ENCODE measurements at places on chromosomes 2 and 18. TPM values are rescaled to one million over a fixed set of nuclear protein-coding genes. Genes with fewer than 3 reads are reported as not detected.

DNA sequence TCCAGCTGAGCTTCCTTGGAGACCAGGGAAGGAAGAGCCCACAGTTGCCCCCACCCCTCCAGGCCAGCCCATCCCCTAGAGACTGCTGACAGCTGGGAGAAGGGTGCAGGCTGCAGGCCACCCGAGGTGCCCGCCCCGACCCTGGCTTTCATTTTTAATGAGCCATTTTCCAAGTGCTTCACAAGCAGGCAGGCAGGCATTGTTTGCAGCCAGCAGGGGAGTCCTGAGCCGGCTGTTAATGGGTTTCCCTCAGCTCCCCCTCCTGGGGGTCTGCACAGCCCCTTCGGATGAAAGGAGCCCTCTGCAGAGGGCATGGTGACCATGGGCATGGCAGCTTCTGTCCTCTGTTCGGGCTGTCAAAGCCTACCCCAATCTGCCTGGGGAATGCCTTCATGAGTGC, 94.5 kb downstream of the ZBTB7C start:
- peaks cover 38% of the 10 kb centered on the region for H3K4me1 ChIP-seq
- no peak for DNase-seq
- no peak overlapping the region for H3K27ac ChIP-seq
- no peaks in the 10 kb centered on the region for H3K27me3 ChIP-seq

GRCh38 chr2:128416806-128417205, 98.1 kb upstream of the HS6ST1 start:
- H3K4me3 ChIP-seq, result no peak overlapping the region
- no peak for DNase-seq
- peaks cover 10% of the 10 kb centered on the region for H3K36me3 ChIP-seq

GRCh38 chr2:88671786-88672427, 19.6 kb upstream of the RPIA start:
- H3K27ac ChIP-seq, result no peak overlapping the region
- H3K4me3 ChIP-seq, result no peak overlapping the region
- peak; percentile 3 for DNase-seq
- H3K4me1 ChIP-seq, result no peaks in the 10 kb centered on the region
- H3K27me3 ChIP-seq, result peaks cover 21% of the 10 kb centered on the region

- H3K4me1 ChIP-seq, result peaks cover 51% of the 10 kb centered on the region
- peaks cover 2% of the 10 kb centered on the region for H3K36me3 ChIP-seq
- DNase-seq, result peak; percentile 48
- peak overlapping the region; percentile 93 for H3K4me3 ChIP-seq
- peak overlapping the region; percentile 93 for H3K27ac ChIP-seq
These were observed 631 bp downstream of the GYPC start for GRCh38 chr2:126656431-126657147.

- H3K27ac ChIP-seq, result peak overlapping the region; percentile 83
- no peaks in the 10 kb centered on the region for H3K27me3 ChIP-seq
- no peak for DNase-seq
- peak overlapping the region; percentile 41 for H3K4me3 ChIP-seq
These were observed 23.4 kb upstream of the RPL31 start for GRCh38 chr2:100978582-100979191.

DNA sequence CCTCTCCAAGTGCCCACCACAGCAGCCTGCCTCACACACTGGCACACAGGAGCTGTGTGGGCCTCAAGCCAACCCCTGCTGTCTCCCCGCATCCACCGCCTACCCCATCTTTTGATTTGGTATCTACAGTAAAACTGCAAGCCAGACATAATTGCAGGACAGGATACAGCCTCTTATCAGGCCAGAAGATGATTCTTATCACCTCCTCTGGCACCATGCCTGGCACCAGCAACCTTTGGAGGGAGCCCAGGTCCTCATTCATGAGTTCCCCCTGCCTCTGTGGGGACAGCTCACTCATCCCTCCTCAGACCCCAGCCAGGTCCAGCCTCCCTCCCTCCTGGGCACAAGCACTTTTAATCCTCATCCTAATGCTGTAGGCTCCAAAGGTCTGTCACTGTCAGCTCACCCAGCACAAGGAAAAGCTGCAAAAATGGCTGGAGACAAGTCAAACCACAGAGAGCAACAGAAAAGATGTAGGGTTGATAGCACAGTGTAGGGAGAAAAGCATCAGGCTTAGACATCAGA, 9.7 kb downstream of the RAB11FIP5 start:
- peak overlapping the region; percentile 19 for H3K27ac ChIP-seq
- DNase-seq, result no peak
- no peaks in the 10 kb centered on the region for H3K27me3 ChIP-seq

DNA sequence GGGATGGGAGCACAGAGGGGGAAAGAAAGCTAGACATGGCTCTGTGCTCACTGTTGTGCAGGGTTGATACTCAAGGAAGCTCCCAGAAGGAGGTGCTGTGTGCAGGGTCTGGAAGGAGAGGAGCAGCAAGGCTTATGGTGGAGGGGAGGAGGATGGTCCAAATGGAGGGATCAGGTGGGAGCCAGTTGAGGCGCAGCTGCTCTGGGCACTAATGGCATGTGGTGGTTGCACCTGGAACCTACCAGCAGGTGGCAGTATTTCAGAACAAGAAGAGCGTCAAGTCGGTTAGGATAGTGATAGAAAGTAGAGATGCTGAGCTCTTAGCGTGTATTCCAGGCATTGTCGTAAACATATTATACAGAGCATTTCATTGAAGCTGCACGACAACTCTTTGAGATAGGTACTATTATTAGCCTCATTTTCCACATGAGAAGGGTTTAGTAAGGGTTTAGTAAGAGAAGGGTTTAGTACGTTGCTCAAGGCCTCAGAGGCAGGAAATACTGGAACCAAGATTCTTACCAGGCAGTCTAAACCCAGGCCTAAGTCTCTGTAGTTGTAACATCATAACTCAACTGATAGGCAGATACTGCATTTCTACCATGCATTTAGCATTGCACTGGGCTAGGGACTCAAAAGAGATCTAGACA, 223.7 kb downstream of the CYP26B1 start:
- H3K4me3 ChIP-seq, result no peak overlapping the region
- H3K36me3 ChIP-seq, result no peaks in the 10 kb centered on the region
- peaks cover 15% of the 10 kb centered on the region for H3K27me3 ChIP-seq
- DNase-seq, result peak; percentile 59

DNA sequence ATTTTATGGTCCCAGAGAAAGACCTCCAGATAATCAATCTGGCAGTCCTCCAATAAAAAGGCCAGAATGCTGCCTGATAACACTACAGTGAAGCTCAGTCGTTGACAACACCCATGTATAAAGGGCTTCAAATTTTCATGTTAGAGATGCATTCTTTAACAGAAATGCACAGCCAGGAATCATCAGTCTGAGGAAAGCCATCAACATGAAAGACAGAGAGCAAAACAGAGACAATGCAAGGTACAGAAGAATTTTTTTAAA, 13.8 kb downstream of the BABAM2 start:
- H3K4me1 ChIP-seq, result no peaks in the 10 kb centered on the region
- H3K36me3 ChIP-seq, result peaks cover 6% of the 10 kb centered on the region
- no peak overlapping the region for H3K4me3 ChIP-seq

GRCh38 chr2:105410554-105410953, 11.7 kb upstream of the FHL2 start:
- no peaks in the 10 kb centered on the region for H3K4me1 ChIP-seq
- no peak overlapping the region for H3K27ac ChIP-seq
- DNase-seq, result no peak
- H3K27me3 ChIP-seq, result peaks cover 6% of the 10 kb centered on the region
- H3K4me3 ChIP-seq, result no peak overlapping the region

DNA sequence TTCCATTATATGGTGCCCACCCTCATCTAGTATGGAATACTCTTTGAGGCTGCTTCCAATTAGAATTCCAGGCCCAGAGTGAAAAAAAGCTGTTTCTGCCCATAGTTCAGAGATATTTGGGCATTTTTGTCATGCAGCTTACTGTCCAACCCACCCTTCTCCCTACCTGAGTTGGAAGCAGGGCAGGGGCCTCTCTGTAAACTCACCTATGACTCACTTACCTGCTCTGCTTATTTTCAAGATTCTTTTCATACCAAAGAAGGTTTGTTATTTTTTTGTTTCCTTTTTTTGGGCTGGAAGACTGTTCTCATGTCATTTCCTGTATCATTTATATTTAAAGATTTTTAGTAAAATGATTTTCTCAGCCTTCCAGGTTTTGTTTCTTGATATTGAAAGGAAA, 38.4 kb upstream of the PPP1R1C start:
- H3K27me3 ChIP-seq, result no peaks in the 10 kb centered on the region
- H3K4me1 ChIP-seq, result peaks cover 31% of the 10 kb centered on the region
- peaks cover 5% of the 10 kb centered on the region for H3K36me3 ChIP-seq

DNA sequence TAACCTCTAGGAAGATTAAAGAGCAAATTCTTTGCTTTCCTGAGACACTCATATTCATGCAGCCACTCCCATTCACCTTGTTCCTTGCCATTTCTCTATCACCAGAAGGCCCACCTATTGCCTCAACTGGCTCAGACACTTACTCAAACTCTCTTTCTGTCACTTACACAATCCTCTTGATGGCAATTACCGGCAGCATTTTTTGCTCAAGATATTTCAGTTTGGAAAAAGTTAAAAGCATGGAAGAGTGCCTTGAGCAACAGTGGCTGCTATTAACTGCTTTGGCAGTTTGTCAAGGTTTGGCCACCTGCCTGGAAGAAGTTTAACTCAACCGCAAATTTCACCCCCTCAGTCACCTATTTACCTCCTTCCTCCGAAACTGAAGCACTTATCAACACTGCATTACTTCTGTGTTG, 1104.0 kb upstream of the PIK3C3 start:
- DNase-seq, result no peak
- H3K27ac ChIP-seq, result no peak overlapping the region
- no peak overlapping the region for H3K4me3 ChIP-seq
- no peaks in the 10 kb centered on the region for H3K36me3 ChIP-seq

DNA sequence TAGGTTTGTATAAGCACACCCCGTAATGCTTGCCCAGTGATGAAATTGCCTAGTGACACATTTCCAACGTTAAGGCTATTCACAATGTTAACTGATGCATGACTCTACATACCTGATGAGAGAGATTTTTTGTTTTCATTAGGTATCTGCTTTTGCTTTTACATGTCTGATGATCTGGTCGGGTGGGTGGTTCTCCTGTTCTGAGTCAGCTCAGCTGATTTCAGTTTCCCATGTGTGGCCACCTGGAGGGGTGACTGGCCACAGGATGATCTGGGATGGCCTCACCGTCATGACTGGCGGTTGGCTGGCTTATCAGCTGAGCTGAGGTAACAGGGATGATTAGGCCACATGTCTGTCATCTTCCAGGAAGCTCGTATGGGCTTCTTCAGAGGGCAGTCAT, 33.8 kb upstream of the ACYP2 start:
- no peak overlapping the region for H3K27ac ChIP-seq
- no peaks in the 10 kb centered on the region for H3K36me3 ChIP-seq
- no peak for DNase-seq
- peaks cover 20% of the 10 kb centered on the region for H3K27me3 ChIP-seq
- no peak overlapping the region for H3K4me3 ChIP-seq
- peaks cover 8% of the 10 kb centered on the region for H3K4me1 ChIP-seq

- no peak for DNase-seq
- peaks cover 2% of the 10 kb centered on the region for H3K36me3 ChIP-seq
- no peaks in the 10 kb centered on the region for H3K27me3 ChIP-seq
- no peak overlapping the region for H3K4me3 ChIP-seq
These were observed 66.9 kb upstream of the CYP26B1 start for GRCh38 chr2:72214429-72215143.

GRCh38 chr2:124501575-124502152, 476.6 kb downstream of the CNTNAP5 start:
- no peak overlapping the region for H3K27ac ChIP-seq
- H3K27me3 ChIP-seq, result no peaks in the 10 kb centered on the region
- no peak for DNase-seq

DNA sequence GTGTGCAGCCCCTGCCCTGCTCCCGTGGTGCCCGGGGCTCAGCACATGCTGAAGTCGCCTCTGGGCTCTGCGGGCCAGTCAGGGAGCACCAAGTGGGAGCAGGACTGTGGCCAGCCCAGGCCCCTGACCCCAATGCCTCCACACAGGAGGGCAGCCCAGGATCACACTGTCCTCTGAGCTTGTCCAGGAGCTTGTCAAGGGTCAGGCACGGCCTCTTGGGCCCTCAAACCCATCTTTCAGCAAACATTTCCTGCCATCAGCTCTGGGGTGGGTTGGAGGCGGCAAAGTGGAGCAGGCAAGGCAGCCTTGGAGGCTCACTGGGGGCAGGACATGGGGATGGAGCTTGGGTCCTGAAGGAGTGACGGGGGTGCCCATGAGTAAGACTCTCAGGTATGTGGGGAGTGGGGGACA, 10.3 kb downstream of the SNED1 start:
- H3K4me1 ChIP-seq, result peaks cover 7% of the 10 kb centered on the region
- H3K36me3 ChIP-seq, result peaks cover 6% of the 10 kb centered on the region
- DNase-seq, result no peak
- H3K27ac ChIP-seq, result no peak overlapping the region
- peaks cover 12% of the 10 kb centered on the region for H3K27me3 ChIP-seq

DNA sequence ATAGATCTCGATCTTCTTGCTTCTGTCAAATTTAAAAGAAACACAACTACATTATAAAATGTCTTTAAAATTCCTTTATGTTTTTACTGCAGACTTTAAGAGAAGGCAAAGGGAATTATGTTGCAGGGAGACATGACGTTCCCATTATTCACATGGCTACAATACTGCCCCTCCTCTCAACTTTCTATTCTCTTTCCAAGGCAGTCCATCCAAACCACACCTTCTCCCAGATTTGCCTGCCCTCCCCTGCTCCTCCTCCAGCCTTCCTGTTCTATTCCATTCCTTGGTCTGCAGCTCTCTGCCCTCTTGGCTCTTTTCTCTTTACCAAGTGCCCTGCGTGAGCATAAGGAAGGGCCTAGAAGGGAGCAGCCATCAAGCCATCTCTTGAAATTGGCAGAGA, 61.3 kb downstream of the NABP1 start:
- H3K27ac ChIP-seq, result no peak overlapping the region
- no peak for DNase-seq
- H3K4me3 ChIP-seq, result no peak overlapping the region
- peaks cover 2% of the 10 kb centered on the region for H3K36me3 ChIP-seq

DNA sequence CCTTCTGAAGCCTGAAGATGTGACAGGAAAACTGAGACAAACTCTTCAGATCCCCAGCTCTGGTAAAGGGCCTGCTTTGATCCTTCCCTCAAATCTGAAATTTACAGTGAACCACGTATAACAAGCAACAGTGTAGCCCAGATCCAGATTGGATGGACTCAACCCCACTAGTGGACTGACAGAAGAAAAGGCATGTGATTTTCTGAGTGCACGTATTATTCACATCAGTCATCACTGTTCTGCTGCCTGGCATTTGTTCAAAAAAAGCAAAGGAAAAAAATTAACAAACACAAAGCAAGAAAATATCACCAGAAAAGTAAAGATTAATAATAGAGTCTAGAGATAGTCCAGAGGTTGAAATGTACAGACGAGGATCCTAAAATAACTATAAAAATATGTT, 87.6 kb downstream of the CYRIA start:
- H3K4me1 ChIP-seq, result no peaks in the 10 kb centered on the region
- no peak overlapping the region for H3K27ac ChIP-seq
- no peaks in the 10 kb centered on the region for H3K27me3 ChIP-seq

- no peak overlapping the region for H3K4me3 ChIP-seq
- no peaks in the 10 kb centered on the region for H3K27me3 ChIP-seq
- peaks cover 28% of the 10 kb centered on the region for H3K36me3 ChIP-seq
- no peak overlapping the region for H3K27ac ChIP-seq
These were observed 42.2 kb downstream of the CD302 start for GRCh38 chr2:159755788-159756187.

MOCOS gene
- 2.6 TPM for total RNA-seq

RAPGEF4 gene
- 1.7 TPM for total RNA-seq

UCN gene
- 1.6 TPM for total RNA-seq

AMER3 gene
- total RNA-seq, result 1.4 TPM

ZSWIM2 gene
- not detected for total RNA-seq

IL18R1 gene
- not detected for total RNA-seq

HOXD12 gene
- not detected for total RNA-seq

IL1R1 gene
- total RNA-seq, result not detected

ZNF396 gene
- 3.6 TPM for total RNA-seq

CHRND gene
- total RNA-seq, result 5.8 TPM

MARS2 gene
- 15.9 TPM for total RNA-seq

GPR39 gene
- total RNA-seq, result 0.25 TPM
